SK-N-SH (cell line): ENCODE measurements at places on chromosomes 11 and 22. TPM values are rescaled to one million over a fixed set of nuclear protein-coding genes. Genes with fewer than 3 reads are reported as not detected.

MMP27 gene
- not detected in 2 replicates for polyA plus RNA-seq

SLC37A2 gene
- 0.39 and 0.44 TPM in 2 replicates for polyA plus RNA-seq

LARGE1 gene
- polyA plus RNA-seq = 1.1 and 1.2 TPM in 2 replicates

CRYAB gene
- 0.92 and 1.5 TPM in 2 replicates for polyA plus RNA-seq

AIP gene
- polyA plus RNA-seq = 192 and 207 TPM in 2 replicates

C11orf86 gene
- 0.06 and 0.08 TPM in 2 replicates for polyA plus RNA-seq

- DNase-seq = no peak
- no peaks in the 10 kb centered on the region for H3K36me3 ChIP-seq
- no peaks in the 10 kb centered on the region for H3K27me3 ChIP-seq
Measured at GRCh38 chr11:115887316-115887715, 383.1 kb upstream of the CADM1 start.

- peak overlapping the region; percentile 95 for H3K4me3 ChIP-seq
- no peaks in the 10 kb centered on the region for H3K27me3 ChIP-seq
- H3K27ac ChIP-seq = peak overlapping the region; percentile 91
- peaks cover 40% of the 10 kb centered on the region for H3K4me1 ChIP-seq
- H3K36me3 ChIP-seq = peaks cover 25% of the 10 kb centered on the region
- peak; percentile 73 for DNase-seq
Measured at GRCh38 chr11:6604081-6604626, 580 bp downstream of the ILK start.

GRCh38 chr11:61961570-61962212 is 5.7 kb downstream of the FTH1 start:
- peaks cover 15% of the 10 kb centered on the region for H3K4me1 ChIP-seq
- DNase-seq = no peak
- H3K4me3 ChIP-seq = no peak overlapping the region

GRCh38 chr11:61092280-61092766 is 10.0 kb upstream of the CD5 start:
- H3K4me1 ChIP-seq = no peaks in the 10 kb centered on the region
- H3K4me3 ChIP-seq = no peak overlapping the region
- no peak overlapping the region for H3K27ac ChIP-seq
- DNase-seq = no peak
- no peaks in the 10 kb centered on the region; the same call in 1 of the 2 replicates for H3K27me3 ChIP-seq

GRCh38 chr22:38784035-38784434 is 9.9 kb downstream of the DNAL4 start:
- H3K4me1 ChIP-seq = peaks cover 36% of the 10 kb centered on the region
- no peak for DNase-seq
- no peak overlapping the region for H3K27ac ChIP-seq
- H3K36me3 ChIP-seq = no peaks in the 10 kb centered on the region; the same call in 1 of the 2 replicates
- H3K4me3 ChIP-seq = no peak overlapping the region

GRCh38 chr11:61026121-61027031 is 54.9 kb downstream of the CD6 start:
- H3K36me3 ChIP-seq = no peaks in the 10 kb centered on the region
- no peaks in the 10 kb centered on the region; the same call in 1 of the 2 replicates for H3K27me3 ChIP-seq
- no peaks in the 10 kb centered on the region for H3K4me1 ChIP-seq
- no peak for DNase-seq
- H3K4me3 ChIP-seq = no peak overlapping the region

GRCh38 chr11:3221408-3222002 is 2.9 kb upstream of the MRGPRG start:
- peak; percentile 52 for DNase-seq
- no peak overlapping the region for H3K27ac ChIP-seq
- H3K27me3 ChIP-seq = no peaks in the 10 kb centered on the region
- H3K4me1 ChIP-seq = no peaks in the 10 kb centered on the region
- no peak overlapping the region for H3K4me3 ChIP-seq

DNA sequence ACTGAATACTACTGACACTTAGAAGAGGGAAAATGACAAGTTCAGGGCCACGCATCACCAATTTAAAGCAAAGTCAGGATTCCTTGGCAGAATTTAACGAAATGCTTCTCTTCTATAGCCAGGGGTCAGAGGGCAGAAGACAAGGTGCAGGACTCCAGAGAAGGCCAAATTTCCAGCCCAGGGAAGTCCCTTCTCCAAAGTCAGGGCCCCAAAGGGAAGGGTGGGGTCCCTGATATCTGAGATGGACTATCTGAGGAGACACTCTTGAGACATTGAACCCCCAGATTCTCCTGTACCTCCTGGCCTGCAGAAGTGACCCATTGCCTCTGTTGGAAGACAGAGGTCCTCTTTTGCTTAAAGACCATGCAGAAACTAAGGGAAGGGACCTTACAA is 91.2 kb downstream of the RPS6KA4 start:
- no peak overlapping the region for H3K27ac ChIP-seq
- H3K4me3 ChIP-seq = no peak overlapping the region
- H3K4me1 ChIP-seq = peaks cover 16% of the 10 kb centered on the region; the same call in 1 of the 2 replicates
- H3K27me3 ChIP-seq = peaks cover 12% of the 10 kb centered on the region; the same call in 1 of the 2 replicates

DNA sequence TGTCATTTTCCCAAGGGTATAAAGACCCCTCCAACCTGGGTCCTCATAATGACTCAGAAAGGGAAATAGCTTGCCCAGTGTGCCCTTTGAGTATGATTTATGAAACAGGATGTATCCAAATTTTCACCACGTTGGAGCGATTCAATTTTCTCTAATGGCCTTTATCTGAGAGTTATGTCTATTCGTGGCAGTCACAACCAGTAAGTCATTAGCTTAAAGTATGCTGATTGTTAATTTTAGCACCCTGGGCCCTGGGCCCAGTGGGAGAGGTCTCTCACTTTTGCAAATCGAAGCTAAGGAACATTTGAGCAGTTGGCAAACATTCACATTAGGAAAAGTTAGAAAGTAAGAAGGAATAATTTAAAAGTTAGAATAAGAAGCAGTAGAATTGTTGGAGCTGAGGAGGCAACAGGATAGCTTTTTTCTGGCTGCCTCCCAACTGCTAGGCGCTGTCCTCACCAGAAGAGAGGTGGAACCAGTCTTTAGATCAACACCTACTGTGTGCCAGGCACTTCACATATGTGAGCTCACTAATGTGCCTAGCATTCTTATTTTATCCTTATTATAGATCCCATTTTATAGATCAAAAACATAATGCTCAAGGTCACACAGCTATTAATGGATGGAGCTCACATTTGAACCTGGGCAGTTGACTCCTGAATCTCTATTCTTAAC is 24.5 kb downstream of the INSC start:
- H3K36me3 ChIP-seq = no peaks in the 10 kb centered on the region
- no peak for DNase-seq
- no peaks in the 10 kb centered on the region for H3K27me3 ChIP-seq
- no peak overlapping the region for H3K4me3 ChIP-seq
- H3K4me1 ChIP-seq = no peaks in the 10 kb centered on the region

DNA sequence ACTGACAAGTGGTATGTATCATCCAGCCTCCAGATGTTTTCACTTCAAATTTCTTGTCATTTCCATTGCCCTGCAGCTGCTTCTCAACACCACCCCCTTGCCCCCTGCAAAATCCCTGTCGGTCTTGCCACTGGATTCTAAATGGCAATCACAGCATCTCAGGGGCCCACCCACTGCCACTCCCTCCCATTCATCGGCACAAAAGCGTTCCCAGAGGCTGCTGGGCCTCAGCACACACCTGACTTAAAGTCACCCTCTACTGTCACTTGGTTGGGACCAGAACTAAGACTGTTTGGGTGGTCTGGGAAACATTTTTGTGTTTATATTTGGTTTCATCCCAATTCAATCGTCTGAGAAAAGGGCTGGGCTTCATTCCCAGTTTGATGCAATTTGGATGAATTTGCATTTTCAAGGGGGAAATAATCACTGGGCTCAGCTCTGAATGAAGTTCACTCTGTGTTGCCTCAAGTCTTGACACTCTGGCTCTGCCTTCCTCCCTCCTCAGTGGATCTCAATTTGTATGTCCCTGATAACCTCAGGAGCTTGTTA is 27.1 kb downstream of the SYT13 start:
- H3K4me3 ChIP-seq = no peak overlapping the region
- DNase-seq = no peak
- no peaks in the 10 kb centered on the region for H3K36me3 ChIP-seq
- H3K27ac ChIP-seq = no peak overlapping the region

DNA sequence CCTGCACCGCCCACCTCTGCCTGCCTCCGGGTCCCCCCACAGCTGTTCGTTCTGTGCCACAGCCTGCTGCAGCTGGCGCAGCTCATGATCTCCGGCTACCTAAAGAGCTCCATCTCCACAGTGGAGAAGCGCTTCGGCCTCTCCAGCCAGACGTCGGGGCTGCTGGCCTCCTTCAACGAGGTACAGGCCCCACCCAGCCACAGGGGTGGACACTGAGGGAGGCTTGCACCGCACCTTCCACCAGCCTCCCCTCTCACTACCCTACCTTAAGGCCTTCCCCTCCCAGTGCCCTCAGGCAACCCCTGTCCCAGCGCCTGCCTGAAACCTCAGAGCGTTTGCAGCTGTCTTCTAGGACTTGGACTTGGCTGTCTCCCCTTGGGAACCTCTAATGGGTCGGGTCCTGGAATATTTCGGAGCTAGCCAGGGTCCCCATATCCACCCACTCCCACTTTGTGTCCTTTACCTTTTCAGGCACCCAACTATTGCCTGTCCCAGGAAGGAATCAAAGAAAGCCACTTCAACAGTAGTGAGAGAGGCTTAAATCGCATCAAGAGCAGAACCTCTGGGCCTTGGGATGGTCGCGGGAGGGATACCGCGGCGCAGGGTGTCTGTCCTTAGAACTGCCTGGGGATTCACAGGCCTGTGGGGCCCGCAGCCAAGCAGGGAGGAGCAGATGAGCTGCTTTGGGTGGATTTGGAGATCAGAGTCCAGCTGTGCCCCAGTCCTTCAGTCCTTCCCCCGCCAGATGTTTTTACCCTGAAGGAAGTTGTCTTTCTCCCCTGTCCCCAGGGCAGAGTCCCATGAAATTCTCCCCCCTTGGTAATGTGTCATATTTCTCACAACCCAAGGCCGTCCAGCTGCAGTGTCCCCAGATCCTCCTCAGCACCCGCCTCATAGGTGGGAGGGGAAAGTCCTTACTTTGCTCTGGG is 13.3 kb downstream of the SLCO2B1 start:
- no peak overlapping the region for H3K4me3 ChIP-seq
- H3K36me3 ChIP-seq = no peaks in the 10 kb centered on the region
- H3K4me1 ChIP-seq = no peaks in the 10 kb centered on the region
- peaks cover 13% of the 10 kb centered on the region; the same call in 1 of the 2 replicates for H3K27me3 ChIP-seq
- H3K27ac ChIP-seq = no peak overlapping the region

GRCh38 chr11:60018058-60018457 is 1.1 kb downstream of the OOSP4B start:
- DNase-seq = no peak
- H3K27me3 ChIP-seq = no peaks in the 10 kb centered on the region
- H3K4me1 ChIP-seq = no peaks in the 10 kb centered on the region
- H3K27ac ChIP-seq = no peak overlapping the region
- no peak overlapping the region for H3K4me3 ChIP-seq

GRCh38 chr11:62708392-62708791 is 916 bp downstream of the GNG3 start:
- H3K4me3 ChIP-seq = no peak overlapping the region
- no peak for DNase-seq
- H3K36me3 ChIP-seq = peaks cover 32% of the 10 kb centered on the region
- H3K4me1 ChIP-seq = peaks cover 45% of the 10 kb centered on the region
- H3K27me3 ChIP-seq = no peaks in the 10 kb centered on the region
- peak overlapping the region; percentile 85; the same call in 1 of the 2 replicates for H3K27ac ChIP-seq

GRCh38 chr22:32421484-32421883 is 9.4 kb upstream of the RTCB start:
- no peak for DNase-seq
- no peak overlapping the region for H3K4me3 ChIP-seq
- H3K36me3 ChIP-seq = no peaks in the 10 kb centered on the region
- H3K27ac ChIP-seq = no peak overlapping the region
- H3K27me3 ChIP-seq = peaks cover 5% of the 10 kb centered on the region; the same call in 1 of the 2 replicates
- no peaks in the 10 kb centered on the region for H3K4me1 ChIP-seq

DNA sequence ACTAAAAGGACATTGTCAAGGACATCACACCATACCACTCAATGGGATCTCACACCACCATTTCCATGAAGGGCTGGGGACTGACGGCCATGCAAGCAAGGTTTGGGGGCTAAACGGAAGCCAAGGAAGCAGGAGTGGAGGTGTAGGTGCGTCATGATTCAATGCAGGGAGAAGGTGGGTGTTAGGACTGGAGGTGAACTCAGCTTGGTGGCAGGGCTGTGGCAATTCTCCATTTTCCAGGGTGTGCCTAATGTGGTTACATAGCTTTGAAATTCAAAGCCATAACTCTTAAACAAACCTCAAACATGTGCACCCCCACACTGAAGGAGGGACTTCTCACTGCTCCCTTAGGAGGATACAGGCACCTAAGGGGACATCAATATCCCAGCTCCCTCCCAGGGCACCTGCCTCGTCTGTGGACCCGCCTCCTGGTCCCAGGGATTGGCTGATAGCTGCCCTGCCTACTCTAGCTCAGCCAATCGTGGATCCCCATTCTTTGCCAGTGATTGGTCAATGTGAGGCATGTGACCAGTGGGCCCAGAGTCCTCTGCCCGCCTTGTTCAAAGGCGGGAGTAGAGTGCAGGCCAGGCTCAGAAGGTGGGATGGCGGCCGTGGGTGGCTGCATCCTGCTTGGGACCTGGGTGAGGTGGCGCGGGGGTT is 64.6 kb downstream of the CTTN start:
- no peaks in the 10 kb centered on the region for H3K4me1 ChIP-seq
- no peak overlapping the region for H3K27ac ChIP-seq
- no peak for DNase-seq

DNA sequence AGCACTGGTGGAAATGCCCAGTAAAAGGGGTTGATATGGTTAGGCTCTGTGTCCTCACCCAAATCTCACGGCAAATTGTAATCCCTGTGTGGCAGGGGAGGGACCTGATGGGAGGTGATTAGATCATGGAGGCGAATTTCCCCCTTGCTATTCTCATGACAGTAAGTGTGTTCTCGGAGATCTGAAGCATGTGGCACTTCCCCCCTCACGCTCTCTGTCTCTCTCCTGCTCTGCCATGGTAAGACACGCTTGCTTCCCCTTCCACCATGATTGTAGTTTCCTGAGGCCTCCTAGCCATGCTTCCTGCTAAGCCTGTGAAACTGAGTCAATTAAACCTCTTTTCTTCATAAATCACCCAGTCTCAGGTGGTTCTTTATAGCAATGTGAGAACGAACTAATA is 37.4 kb downstream of the PACSIN2 start:
- peaks cover 6% of the 10 kb centered on the region; the same call in 1 of the 2 replicates for H3K4me1 ChIP-seq
- no peak for DNase-seq
- H3K27ac ChIP-seq = no peak overlapping the region
- H3K27me3 ChIP-seq = no peaks in the 10 kb centered on the region
- no peaks in the 10 kb centered on the region for H3K36me3 ChIP-seq
- no peak overlapping the region for H3K4me3 ChIP-seq

- DNase-seq = peak; percentile 25
- H3K4me3 ChIP-seq = no peak overlapping the region
- no peaks in the 10 kb centered on the region for H3K27me3 ChIP-seq
- no peak overlapping the region for H3K27ac ChIP-seq
Measured at GRCh38 chr22:28600546-28601143, 79.0 kb downstream of the TTC28 start.

DNA sequence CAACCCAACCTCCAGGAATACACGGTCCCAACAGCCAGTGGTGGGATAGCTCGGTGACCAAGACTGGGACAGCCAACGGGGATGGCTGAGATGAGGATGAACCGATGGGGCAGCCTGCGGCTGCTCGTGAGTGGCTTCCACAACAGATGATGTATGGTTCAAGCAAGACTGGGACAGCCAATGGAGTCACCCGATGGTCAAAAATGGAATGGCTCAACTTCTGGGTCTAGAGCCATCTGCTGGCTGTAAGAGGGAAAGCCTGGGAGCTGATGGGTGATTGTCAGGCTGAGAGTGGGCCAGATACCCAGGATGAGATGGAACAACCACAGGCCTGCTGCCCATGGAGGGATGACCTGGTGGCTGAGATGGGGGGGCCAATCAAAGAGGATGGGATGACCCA is 35.5 kb downstream of the SYT7 start:
- H3K4me1 ChIP-seq = no peaks in the 10 kb centered on the region
- DNase-seq = peak; percentile 76
- H3K27me3 ChIP-seq = no peaks in the 10 kb centered on the region
- H3K4me3 ChIP-seq = no peak overlapping the region
